HFFc6 (cell line): ENCODE measurements at places on chromosomes 13 and 19. TPM values are rescaled to one million over a fixed set of nuclear protein-coding genes. Genes with fewer than 3 reads are reported as not detected.

FCAR gene
- total RNA-seq: not detected in 3 replicates

CFAP97D2 gene
- not detected in 3 replicates for total RNA-seq

ZNF613 gene
- total RNA-seq: 3.5 to 4.1 TPM (median 3.6 TPM) in 3 replicates

TMC4 gene
- total RNA-seq: 0.37 to 0.55 TPM (median 0.43 TPM) in 3 replicates

GRCh38 chr19:34246340-34246739 is 8.0 kb upstream of the GARRE1 start:
- no peak for DNase-seq
- H3K36me3 ChIP-seq: no peaks in the 10 kb centered on the region
- peaks cover 1% of the 10 kb centered on the region for H3K27me3 ChIP-seq

GRCh38 chr13:108376308-108376707 is 106.8 kb downstream of the TNFSF13B start:
- H3K4me1 ChIP-seq: no peaks in the 10 kb centered on the region
- no peak for DNase-seq
- peaks cover 5% of the 10 kb centered on the region; the same call in 1 of the 2 replicates for H3K36me3 ChIP-seq
- H3K4me3 ChIP-seq: no peak overlapping the region
- H3K27ac ChIP-seq: no peak overlapping the region

DNA sequence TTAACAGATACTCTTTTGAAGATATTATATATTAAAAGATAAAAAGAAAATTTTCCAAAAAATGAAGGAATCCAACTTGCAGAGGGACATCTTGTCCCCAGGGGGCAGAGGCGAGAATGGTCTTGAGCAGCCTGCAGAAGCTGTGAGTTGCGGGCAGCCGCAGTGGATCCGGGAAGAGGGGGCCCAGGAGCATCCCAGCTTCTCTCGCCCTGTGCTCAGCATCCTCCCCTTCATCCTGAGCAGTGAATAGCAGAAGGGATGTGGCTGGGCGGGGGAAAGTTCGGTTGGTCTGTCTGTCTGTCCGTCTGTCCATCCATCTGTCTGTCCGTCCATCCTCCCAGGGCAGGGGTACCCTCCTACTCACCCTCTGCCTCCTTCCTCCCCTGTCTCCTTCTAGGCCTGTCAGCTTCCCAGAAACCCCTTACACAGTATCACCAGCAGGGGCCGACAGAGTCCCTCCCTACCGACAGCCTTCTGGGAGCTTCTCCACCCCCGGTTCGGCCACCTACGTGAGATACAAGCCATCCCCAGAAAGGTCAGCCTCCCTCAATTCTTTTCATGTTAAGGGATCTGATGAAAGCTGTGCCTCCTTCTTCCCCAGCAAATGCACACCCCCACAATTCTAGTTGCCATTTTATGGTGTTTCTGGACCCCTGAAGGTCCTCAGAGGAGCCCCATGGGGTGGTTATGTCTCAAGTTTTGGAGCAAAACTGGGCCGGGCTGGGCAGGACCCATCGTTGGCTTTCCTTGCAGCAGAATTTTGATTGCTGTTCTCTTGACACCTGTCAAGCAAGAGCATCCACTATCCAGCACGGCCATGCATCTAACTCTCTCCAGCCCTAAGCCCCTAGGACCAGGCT is 81.6 kb downstream of the DPF1 start:
- H3K4me3 ChIP-seq: no peak overlapping the region
- peak; percentile 31 for DNase-seq
- no peaks in the 10 kb centered on the region for H3K4me1 ChIP-seq

GRCh38 chr13:99528547-99528946 is 27.3 kb downstream of the TM9SF2 start:
- H3K4me1 ChIP-seq: no peaks in the 10 kb centered on the region
- H3K27ac ChIP-seq: no peak overlapping the region
- H3K36me3 ChIP-seq: peaks cover 23% of the 10 kb centered on the region

DNA sequence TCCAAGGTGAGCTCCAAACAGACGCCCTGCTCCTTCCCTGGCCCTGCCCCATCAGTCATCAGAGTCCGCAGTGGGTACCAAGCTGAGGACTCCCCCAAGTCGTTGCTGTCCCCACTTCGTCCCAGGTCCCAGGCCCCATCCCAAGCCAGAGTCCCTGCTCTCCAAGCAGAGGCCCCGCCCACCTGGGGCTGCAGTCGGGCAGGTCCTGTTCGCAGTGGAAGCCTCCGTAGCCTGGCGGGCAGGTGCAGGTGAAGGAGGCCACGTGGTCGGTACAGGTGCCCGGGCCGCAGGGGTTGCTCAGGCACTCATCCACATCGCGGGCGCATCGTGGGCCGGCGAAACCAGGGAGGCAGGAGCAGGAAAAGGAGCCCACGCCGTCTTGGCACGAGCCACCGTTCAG is 19.4 kb downstream of the NOTCH3 start:
- no peaks in the 10 kb centered on the region for H3K27me3 ChIP-seq
- DNase-seq: no peak
- H3K4me3 ChIP-seq: no peak overlapping the region

DNA sequence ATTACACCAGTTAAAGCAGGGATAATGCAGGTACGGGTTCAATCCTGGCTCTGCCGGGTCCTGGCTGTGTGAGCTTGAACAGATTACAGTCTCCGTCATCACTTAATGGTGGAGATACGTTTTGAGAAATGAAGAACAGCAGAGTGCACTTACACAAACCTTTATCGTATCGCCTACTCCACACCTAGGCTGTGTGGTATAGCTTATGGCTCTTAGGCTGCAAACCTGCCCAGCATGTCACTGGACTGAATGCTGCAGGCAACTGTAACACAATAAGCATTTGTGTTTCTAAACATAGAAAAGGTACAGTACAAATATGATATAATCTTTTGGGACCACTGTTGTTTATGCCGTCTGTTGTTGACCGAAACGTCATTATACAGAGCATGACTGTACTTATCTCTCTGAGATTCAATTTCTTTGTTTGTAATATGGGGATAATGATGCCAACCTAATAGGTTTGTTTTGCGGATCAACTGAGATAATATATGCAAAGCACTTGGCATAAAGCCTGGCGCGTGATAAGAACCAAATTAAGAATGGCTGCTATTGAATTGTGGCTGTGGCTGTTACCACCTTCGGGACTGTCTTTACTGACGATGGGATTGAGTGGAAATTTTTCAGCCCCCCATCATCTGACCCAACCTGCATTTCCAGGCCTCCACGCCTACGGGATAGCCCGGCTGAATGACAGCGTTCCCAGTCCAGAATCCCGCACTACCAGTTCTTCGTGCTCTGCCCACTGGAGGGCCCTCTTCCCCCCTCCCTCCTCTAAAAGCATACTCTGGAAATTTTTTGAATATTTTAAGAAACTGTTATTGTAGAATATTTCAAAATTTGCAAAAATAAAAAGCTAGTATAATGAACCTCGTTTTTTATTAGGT is 11.2 kb downstream of the KRTDAP start:
- H3K27me3 ChIP-seq: peaks cover 13% of the 10 kb centered on the region
- H3K4me3 ChIP-seq: no peak overlapping the region
- H3K4me1 ChIP-seq: no peaks in the 10 kb centered on the region
- DNase-seq: no peak
- H3K27ac ChIP-seq: no peak overlapping the region

DNA sequence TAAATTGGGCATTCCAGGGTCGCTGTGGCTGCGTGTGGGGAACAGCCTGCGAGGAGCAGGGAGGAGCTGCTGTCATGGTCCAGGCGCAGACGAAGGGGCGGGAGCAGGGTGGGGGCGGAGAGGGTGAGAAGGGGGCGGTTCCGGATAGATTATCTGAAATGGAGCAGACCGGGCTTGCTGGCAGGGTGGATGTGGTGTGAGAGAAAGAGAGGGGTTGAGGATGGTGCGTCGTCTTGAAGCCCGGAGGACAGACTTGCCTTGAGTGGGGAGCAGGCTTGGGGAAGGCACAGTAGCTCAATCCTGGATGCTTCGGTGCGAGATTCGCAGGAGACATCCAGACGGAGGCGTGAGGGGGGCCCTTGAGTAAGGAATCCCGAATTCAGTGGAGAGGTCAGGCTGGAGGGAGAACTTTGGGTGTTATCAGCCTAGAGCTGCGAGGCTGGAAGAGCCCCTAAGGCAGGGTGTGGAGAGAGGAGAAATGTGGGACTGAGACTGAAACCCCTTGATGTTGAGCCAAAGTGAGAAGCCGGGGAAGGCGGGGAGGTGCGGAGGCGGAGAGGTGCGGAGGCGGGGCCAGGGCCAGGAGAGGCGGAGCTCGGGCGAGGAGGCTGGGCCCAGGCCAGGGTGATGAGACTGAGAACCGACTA is 40.6 kb downstream of the DPF1 start:
- peaks cover 6% of the 10 kb centered on the region; the same call in 1 of the 2 replicates for H3K27me3 ChIP-seq
- H3K4me3 ChIP-seq: peak overlapping the region; percentile 38; the same call in 1 of the 2 replicates
- H3K36me3 ChIP-seq: peaks cover 33% of the 10 kb centered on the region
- DNase-seq: no peak

GRCh38 chr13:22061806-22062391 is 391.0 kb downstream of the FGF9 start:
- H3K4me1 ChIP-seq: no peaks in the 10 kb centered on the region
- H3K36me3 ChIP-seq: peaks cover 5% of the 10 kb centered on the region; the same call in 1 of the 2 replicates
- H3K27me3 ChIP-seq: peaks cover 1% of the 10 kb centered on the region; the same call in 1 of the 2 replicates

DNA sequence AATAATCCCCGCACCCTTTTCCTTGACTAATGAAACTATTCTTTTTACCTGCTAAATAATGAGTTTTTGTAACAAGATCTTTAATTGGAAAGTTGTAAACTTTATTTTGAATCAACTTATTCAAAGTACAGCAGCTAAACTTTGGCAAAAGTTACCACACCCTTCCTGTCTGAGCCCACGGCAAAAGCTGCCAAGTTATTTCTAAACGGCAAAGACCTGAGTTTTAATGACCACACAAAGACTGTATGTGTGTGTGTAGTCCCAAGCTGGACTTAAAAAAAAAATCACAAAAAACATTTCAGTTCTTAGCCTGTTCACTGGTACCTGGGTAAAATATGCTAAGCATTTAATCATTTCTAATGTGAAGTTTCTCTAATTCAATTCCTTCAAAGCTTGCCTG is 60.7 kb downstream of the ZAR1L start:
- no peak overlapping the region for H3K4me3 ChIP-seq
- DNase-seq: no peak
- no peak overlapping the region for H3K27ac ChIP-seq

DNA sequence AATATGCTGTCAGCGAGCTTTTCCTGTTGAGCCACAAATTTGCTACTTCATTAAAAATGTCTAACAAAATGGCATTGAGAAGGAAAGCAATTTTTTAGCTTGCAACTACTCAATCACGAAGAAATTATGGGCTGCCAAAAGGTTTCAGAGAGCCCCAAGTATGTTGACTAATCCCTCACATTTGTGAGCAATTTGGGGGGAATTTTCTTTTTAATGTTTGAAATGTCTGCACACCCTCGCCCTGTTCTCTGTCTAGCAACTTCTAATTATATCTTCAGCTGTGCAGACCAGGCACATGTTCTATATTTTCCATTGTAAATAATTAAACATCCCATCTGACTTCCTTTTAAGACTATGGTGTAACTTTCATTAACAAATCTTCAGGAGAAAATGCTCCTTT is 192.9 kb downstream of the DCT start:
- no peaks in the 10 kb centered on the region for H3K36me3 ChIP-seq
- DNase-seq: no peak
- H3K4me1 ChIP-seq: peaks cover 7% of the 10 kb centered on the region
- H3K27ac ChIP-seq: no peak overlapping the region
- H3K4me3 ChIP-seq: no peak overlapping the region

DNA sequence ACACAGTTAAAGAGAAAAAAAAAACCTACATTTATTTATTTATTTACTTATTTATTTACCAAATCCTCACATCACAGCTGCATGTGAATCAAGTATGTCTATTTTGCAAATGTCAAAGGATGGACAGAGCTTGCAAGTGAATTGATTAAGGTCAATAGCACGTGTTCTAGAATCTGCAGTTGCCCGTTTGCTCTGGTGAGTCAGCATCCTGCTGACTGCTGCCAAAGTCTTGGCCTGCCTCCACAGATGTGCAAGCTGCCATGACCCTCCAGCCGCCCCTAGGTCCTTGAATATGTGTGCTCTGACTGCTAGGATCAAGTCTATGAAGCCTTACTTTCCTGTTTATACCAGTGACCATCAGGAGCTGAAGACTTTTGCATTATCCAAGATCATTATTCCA is 320.6 kb downstream of the GPC5 start:
- no peak for DNase-seq
- H3K27me3 ChIP-seq: no peaks in the 10 kb centered on the region; the same call in 1 of the 2 replicates
- no peaks in the 10 kb centered on the region for H3K4me1 ChIP-seq

- no peak overlapping the region for H3K27ac ChIP-seq
- H3K27me3 ChIP-seq: no peaks in the 10 kb centered on the region; the same call in 1 of the 2 replicates
- H3K36me3 ChIP-seq: no peaks in the 10 kb centered on the region
- no peaks in the 10 kb centered on the region for H3K4me1 ChIP-seq
- no peak for DNase-seq
These were observed 648.5 kb downstream of the PCDH9 start for GRCh38 chr13:66581675-66582074.

- peaks cover 7% of the 10 kb centered on the region for H3K36me3 ChIP-seq
- peak within 1 kb of the TSS; percentile 40; the same call in 1 of the 2 replicates for H3K27ac ChIP-seq
- H3K4me3 ChIP-seq: peak within 1 kb of the TSS; percentile 67
- H3K4me1 ChIP-seq: no peaks in the 10 kb centered on the region
These were observed at the start of gene ZNF560 for GRCh38 chr19:9498183-9498902. ZNF560 (minus strand) TSS chr19:9498616; CDS start chr19:9475313, 23,303 bp downstream.

DNA sequence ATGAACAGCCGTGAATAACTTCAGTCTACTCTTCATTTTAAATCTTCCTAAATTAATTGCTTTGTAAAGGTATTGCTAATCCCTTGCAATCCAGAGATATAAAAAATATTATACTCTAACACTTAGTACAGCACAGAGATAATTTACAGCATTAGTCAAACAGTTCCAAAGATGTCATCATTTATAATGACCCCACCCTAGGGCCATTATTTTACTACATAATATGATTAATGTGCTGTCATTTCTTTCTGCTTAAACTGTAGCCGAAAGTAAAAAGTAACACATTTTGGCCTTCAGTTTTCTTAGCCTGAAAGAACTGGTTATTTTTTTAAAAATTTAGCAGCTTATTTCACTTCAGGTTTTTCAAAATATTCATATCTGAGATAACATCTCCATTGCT is 256.3 kb upstream of the RFC3 start:
- H3K36me3 ChIP-seq: no peaks in the 10 kb centered on the region
- no peak overlapping the region for H3K4me3 ChIP-seq
- no peak for DNase-seq
- no peaks in the 10 kb centered on the region; the same call in 1 of the 2 replicates for H3K4me1 ChIP-seq
- peaks cover 2% of the 10 kb centered on the region; the same call in 1 of the 2 replicates for H3K27me3 ChIP-seq
- no peak overlapping the region for H3K27ac ChIP-seq

DNA sequence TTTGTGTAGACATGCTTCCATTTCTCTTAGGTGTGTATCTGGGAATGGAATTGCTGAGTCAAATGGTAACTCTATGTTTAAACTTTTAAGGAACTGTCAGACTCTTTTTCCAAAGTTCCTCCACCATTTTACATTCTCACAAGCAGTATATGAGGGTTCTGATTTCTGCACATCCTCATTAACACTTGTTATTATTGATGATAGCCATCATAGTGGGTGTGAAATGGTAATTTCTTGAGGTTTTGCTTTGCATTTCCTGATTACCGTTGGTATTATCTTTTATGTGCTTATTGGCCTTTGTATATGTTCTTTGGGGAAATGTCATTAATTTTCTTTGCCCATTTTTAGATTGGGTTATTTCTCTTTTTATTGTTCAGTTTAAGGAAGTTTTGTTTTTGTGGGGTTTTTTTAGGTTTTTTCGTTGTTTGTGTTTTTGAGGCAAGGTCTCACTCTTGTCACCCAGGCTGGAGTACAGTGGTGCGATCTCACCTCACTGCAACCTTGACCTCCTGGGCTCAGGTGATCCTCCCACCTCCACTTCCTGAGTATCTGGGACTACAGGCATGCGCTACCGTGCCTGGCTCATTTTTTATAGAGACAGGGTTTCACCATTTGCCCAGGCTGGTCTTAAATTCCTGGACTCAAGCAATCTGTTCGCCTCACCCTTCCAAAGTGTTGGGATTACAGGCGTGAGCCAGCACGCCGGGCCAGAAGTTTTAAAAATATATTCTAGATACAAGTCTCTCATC is 34.3 kb downstream of the NAA16 start:
- no peak overlapping the region for H3K4me3 ChIP-seq
- no peaks in the 10 kb centered on the region; the same call in 1 of the 2 replicates for H3K4me1 ChIP-seq
- no peaks in the 10 kb centered on the region; the same call in 1 of the 2 replicates for H3K27me3 ChIP-seq
- peaks cover 42% of the 10 kb centered on the region for H3K36me3 ChIP-seq
